Bronchus fibroblast of lung (primary cell): ENCODE measurements at places on chromosomes 12 and 14. TPM values are rescaled to one million over a fixed set of nuclear protein-coding genes. Genes with fewer than 3 reads are reported as not detected.

RITA1 gene
- 27.1 and 30.3 TPM in 2 replicates for total RNA-seq

RFLNA gene
- 0.34 and 0.59 TPM in 2 replicates for total RNA-seq

SIX1 gene
- total RNA-seq: 48.8 and 50.4 TPM in 2 replicates

ACACB gene
- total RNA-seq: 1.7 and 2.5 TPM in 2 replicates

PACS2 gene
- 40.3 and 40.5 TPM in 2 replicates for total RNA-seq

STRAP gene
- 121 and 128 TPM in 2 replicates for total RNA-seq

HOXC4 gene
- total RNA-seq: 1.6 and 2.0 TPM in 2 replicates

FOXA1 gene
- total RNA-seq: under 0.01 TPM in 1 of 2 replicates, not detected in the other

MSI1 gene
- total RNA-seq: 0.17 and 0.30 TPM in 2 replicates

PPP2R5C gene
- total RNA-seq: 67.3 and 85.6 TPM in 2 replicates

TBC1D30 gene
- total RNA-seq: 0.34 and 0.45 TPM in 2 replicates

SOAT2 gene
- under 0.01 TPM in 1 of 2 replicates, not detected in the other for total RNA-seq

KCNMB4 gene
- total RNA-seq: 0.45 and 0.50 TPM in 2 replicates

ART4 gene
- not detected in 2 replicates for total RNA-seq

ACSS3 gene
- total RNA-seq: 8.9 and 12.9 TPM in 2 replicates

AHNAK2 gene
- 10.6 and 10.9 TPM in 2 replicates for total RNA-seq

CACNA1C gene
- total RNA-seq: under 0.01 and 0.74 TPM in 2 replicates

NID2 gene
- total RNA-seq: 85.0 and 94.7 TPM in 2 replicates

CLEC2D gene
- 0.50 and 0.59 TPM in 2 replicates for total RNA-seq

GPR135 gene
- total RNA-seq: 0.74 and 0.84 TPM in 2 replicates

ADAM21 gene
- total RNA-seq: under 0.01 and 0.59 TPM in 2 replicates

GDF11 gene
- 10.9 and 14.3 TPM in 2 replicates for total RNA-seq

STAC3 gene
- total RNA-seq: 0.50 and 0.59 TPM in 2 replicates

ZNF410 gene
- 36.7 and 41.3 TPM in 2 replicates for total RNA-seq

PWP1 gene
- total RNA-seq: 59.2 and 99.5 TPM in 2 replicates

RTN1 gene
- total RNA-seq: under 0.01 and 0.59 TPM in 2 replicates

TMEM52B gene
- 1.6 and 2.5 TPM in 2 replicates for total RNA-seq

CBLN3 gene
- 0.34 and 0.74 TPM in 2 replicates for total RNA-seq

CISTR gene
- total RNA-seq: not detected in 2 replicates

NEMP1 gene
- 9.5 and 11.4 TPM in 2 replicates for total RNA-seq

TMEM179 gene
- total RNA-seq: 0.30 TPM in 1 of 2 replicates, not detected in the other

TC2N gene
- under 0.01 TPM in 1 of 2 replicates, not detected in the other for total RNA-seq

GPR68 gene
- 0.30 and 0.84 TPM in 2 replicates for total RNA-seq

AP5M1 gene
- 12.1 and 15.5 TPM in 2 replicates for total RNA-seq

FOXN4 gene
- total RNA-seq: not detected in 2 replicates

FIGNL2 gene
- total RNA-seq: under 0.01 TPM in 2 replicates

ITGA7 gene
- total RNA-seq: 2.9 and 3.6 TPM in 2 replicates

AMN gene
- total RNA-seq: 0.30 and 84.4 TPM in 2 replicates

IQSEC3 gene
- not detected in 2 replicates for total RNA-seq

IL23A gene
- 0.15 TPM in 1 of 2 replicates, not detected in the other for total RNA-seq

HNF1A gene
- not detected in 2 replicates for total RNA-seq
